ENCODE measurements at places on chromosomes 5 and 9.

GRCh38 chr5:82549263-82549662, 271.1 kb upstream of the RPS23 start:
- DNase-seq, result no peak

DNA sequence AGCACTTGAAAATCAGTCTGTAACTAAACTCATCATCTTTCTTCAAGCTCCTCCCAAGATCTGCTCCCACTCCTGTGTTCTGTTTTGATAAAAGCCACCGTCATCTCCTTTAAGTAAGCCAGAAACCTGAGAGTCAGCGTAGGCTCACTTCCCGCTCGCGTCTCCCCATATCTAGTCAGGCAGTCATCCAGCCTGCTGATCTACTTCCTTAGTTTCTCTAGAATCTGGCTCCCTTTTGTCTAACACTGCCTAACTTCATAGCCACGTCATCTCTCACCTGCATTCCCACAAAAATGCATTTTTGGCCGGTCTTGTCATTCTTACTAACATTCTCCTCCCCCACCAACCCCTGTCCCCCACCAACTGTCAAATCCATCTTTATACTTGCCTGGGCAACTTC, 3.0 kb upstream of the TJP2 start:
- DNase-seq, result no peak

- no peak for DNase-seq
Observed at GRCh38 chr5:60463179-60463868, 236.6 kb downstream of the DEPDC1B start.

- no peak for DNase-seq
Observed at GRCh38 chr5:33769196-33769595, 122.6 kb downstream of the ADAMTS12 start.

DNA sequence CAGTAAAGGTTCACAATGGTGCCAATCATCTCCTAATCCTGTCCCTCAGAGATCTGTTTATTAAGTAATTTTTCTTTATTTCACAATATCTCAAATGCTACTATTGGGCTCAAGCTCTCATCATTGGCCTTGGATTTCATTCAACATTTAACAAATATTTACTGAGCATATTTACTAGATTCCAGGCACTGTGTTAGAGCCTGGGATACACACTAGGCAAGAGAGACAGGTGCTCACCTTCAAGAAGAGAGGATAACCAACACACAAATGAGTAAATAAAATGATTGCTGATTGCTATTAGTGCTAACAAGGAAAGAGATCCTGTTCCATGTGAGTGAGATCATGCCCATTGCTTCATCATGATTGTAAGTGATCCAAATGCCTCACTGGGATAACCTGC, 27.4 kb downstream of the PPP2R2B start:
- DNase-seq, result no peak

DNA sequence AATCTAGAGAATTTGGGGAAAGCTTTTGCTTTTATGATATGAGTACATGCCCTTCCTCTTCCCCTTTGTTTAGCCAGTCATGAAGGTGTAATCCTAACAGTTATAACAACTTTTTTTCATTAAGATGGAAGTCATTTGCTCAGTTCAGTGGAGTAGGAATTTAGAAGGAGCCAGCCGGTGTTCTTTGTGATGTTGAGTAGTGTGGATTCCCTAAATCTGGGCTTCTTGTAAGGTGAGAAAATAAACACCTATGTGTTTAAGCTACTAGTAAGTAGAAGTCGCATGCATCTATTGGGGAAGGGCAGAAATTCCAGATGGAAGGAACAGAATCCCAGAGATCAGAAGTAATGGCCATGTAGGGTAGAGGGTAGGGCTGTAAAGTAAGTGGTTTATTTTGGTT, 13.6 kb upstream of the CNTLN start:
- no peak for DNase-seq

DNA sequence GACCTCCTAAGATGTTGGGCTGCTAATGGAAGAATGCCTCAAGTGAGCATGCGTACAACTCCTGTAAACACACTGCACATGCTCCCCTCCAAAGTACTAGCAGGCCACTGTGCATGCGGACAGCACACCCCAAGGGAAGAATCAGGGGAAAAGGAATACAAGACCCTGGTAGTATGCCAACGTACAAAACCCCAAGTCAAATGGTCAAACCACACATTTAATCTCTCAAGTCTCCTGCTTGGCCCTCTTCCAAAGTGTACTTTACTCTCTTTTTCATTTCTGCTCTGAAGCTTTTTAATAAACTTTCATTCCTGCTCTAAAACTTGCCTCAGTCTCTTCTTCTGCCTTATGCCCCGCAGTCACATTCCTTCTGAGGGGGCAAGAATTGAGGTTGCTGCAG, 466.4 kb downstream of the DMRTA1 start:
- DNase-seq, result no peak

GRCh38 chr5:31767335-31768031, 128.6 kb downstream of the PDZD2 start:
- DNase-seq, result no peak

- no peak for DNase-seq
Observed at GRCh38 chr5:125654392-125654791, 768.8 kb upstream of the GRAMD2B start.
